Stimulated activated CD8-positive, alpha-beta memory T cell treated with anti-CD3 and anti-CD28 coated beads, Interleukin-4, amount 100 ng/mL, for 24 hours (primary cell): ENCODE measurements at places on chromosomes 12 and 14.
A peak's percentile ranks its signal among the peaks of the same experiment; 100 is the strongest.

- DNase-seq: no peak
These were observed 51.7 kb upstream of the CFL2 start for GRCh38 chr14:34766060-34766459.

GRCh38 chr12:117408161-117408791, 46.9 kb upstream of the NOS1 start:
- no peak for DNase-seq

DNA sequence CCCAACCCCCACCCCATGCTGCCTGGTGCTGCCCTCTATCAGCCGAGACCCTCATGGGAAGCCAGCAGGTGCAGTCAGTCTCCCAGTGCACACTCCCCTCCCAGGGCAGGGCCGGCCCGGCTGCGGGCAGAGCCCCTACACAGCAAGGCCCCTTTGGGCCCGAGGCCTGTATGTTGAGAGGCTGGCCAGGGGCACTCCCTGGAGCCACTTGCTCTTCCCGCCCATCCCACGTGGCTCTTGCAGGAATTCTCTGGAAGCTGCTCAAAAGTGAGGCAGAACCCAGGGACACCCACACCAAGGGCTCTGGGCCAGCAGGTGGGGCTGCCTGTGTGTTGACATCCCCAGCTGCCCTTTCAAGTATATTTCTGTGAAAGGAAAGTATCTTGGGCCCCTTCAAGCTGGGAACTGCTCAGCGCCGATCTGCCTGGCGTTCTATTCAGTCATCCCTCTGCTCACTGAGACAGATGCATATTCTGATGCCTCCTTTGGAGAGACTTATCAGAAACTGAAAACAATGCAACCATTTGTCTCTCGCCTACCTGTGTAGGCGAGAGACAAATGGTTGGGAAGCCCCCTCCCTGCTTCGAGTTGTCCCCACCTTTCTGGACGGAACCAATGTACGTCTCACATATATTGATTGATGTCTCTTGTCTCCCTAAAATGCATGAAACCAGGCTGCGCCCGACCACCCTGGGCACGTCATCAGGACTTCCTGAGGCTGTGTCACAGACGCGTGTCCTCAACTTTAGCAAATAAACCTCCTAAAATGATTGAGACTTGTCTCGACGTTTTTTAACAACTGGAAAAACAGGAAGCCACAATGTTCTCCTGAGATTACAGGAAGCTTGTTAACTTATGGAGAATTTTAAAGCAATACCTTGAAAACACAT, 6.0 kb downstream of the GPR132 start:
- DNase-seq: peak; percentile 57

GRCh38 chr14:52443506-52443905, 108.8 kb downstream of the TXNDC16 start:
- DNase-seq: no peak

GRCh38 chr14:70073924-70074566, 114.7 kb downstream of the SLC8A3 start:
- peak; percentile 39 for DNase-seq

GRCh38 chr12:89344043-89344861, 8.0 kb downstream of the DUSP6 start:
- no peak for DNase-seq

DNA sequence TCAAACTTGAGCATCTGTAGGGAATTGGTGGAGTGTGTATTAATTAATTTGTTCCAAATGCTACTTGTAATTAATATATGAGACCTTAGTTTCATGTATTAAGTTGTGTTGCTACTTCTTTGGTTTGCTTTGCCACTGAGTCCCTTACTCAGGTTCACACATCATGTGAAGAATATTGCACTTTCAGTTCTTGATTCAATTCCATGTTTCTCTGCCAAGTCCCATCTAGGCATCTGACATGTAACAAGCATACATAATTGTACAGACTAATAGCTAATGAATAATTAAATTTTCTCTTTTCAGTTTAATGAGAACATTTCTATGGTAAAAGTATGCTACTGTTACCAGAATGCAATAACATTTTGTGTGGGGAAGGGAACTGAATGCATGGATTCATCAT, 640.0 kb downstream of the TMTC2 start:
- DNase-seq: no peak

DNA sequence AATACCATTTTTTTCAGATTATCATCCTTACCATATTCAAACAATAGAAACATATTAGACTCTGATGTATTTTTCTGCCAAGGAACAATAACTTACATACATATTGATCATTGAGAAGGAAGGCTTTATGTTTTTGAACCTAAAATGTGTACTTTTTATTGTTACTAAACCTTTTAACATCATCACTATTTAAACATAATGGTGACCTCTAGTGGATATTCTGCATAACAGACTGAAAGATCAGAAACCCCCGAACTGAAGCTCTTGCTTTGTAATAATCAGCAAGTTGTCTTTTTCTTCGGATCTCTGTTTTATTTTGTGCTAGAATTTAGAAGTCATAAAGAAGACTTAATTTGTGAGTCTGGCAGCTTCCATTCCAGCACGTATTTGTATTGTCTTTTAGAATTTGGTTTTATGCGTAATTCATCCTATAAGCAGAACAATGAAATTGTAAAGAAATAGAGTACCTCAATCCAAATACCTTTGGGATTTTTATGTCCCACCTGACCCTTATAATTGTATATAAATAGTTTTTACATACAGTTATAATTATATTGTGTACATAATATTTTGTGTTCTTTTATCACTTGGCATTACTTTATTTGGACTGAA, 125.9 kb upstream of the ATF1 start:
- DNase-seq: no peak

- no peak for DNase-seq
These were observed 1.4 kb downstream of the EPS8 start for GRCh38 chr12:15787778-15788177.

DNA sequence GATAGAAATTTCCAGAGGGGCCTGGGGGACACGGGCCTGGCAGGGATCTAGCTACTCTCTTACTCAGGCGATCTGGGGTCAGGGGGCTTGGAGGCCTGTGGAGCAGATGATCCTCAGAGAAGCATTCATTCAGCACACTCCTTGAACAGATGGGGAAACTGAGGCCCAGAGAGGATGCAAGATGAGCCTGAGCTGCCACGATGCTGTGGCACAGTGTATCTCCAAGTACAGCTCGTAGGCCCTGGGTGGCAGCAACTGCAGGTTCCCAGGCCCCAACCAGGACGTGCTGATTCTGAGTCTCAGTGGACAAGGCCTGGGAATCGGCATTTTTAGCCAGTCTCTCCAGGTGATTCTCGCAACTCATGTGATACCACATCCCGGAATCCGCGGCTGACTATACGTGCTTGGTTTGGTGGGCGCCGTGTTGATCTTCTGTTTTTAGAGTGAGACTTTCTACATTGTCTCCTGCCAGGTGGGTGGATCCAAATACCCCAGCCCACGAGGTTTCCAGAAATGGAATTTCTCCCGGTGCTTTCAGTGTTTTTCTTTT, 22.5 kb downstream of the ADGRD1 start:
- no peak for DNase-seq

- DNase-seq: no peak
These were observed 859.7 kb downstream of the GALC start for GRCh38 chr14:87133073-87133801.

GRCh38 chr12:42221726-42222125, 16.3 kb downstream of the YAF2 start:
- no peak for DNase-seq

DNA sequence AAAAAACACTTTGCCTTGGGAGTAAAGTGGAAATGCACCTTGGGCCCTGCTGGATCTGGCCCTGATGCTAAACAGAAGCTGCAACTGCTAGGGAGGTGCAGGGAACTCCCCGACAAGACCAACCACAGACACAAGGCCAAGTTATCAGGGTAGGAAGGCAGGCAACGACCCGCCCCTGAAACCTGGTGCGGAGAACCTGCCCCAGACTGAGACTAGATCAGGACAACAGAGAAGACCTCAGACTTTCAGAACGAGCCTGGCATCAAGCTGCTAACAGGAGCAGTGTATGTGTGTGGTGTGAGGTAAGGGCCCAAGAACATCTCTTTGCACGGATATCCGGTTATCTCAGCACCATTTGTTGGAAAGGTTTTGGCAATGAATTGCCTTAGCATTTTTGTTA, 233.7 kb upstream of the RTL1 start:
- no peak for DNase-seq

GRCh38 chr12:28089338-28089737, 100.9 kb upstream of the CCDC91 start:
- no peak for DNase-seq

DNA sequence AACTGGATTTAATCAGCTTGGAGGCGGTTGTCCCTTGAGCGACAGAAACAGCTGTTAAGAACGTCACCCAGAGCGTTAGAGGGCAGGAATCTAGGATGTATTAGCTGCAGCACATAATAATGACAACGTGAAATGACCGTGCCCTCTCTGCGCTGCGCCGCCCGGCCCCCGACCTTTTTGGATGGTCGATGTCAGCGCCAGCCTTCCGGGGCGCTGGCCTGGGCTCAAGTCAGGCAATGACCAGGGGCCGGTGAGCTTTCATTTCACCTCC, 427 bp upstream of the TMEM120B start:
- no peak for DNase-seq
